Mesothelial cell of epicardium (in vitro differentiated cells): ENCODE measurements at places on chromosomes 4 and X. TPM values are rescaled to one million over a fixed set of nuclear protein-coding genes. Genes with fewer than 3 reads are reported as not detected.
A peak's percentile ranks its signal among the peaks of the same experiment; 100 is the strongest.

DNA sequence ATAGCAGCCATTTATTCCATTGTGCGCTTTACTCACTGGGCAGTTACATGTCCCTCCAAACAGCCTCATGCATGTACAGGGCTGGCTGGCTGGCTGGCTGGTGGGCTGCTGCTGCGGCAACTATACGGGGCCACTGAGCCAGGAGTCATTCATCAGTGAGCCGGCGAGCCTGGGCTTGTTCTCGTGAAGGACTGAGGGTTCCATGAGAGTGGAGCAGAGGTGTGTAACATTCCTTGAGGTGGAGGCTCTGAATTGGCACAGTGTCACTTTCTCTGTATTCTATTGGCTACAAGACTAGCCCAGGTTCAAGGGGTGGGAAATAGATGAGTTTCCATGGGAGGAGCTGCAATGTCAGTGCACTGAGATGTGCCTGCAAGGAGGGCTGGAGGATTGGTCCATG is 89.1 kb downstream of the ARHGAP10 start:
- no peak overlapping the region for H3K4me3 ChIP-seq
- peaks cover 44% of the 10 kb centered on the region for H3K4me1 ChIP-seq
- H3K27ac ChIP-seq: no peak overlapping the region
- DNase-seq: no peak
- H3K36me3 ChIP-seq: peaks cover 9% of the 10 kb centered on the region

DNA sequence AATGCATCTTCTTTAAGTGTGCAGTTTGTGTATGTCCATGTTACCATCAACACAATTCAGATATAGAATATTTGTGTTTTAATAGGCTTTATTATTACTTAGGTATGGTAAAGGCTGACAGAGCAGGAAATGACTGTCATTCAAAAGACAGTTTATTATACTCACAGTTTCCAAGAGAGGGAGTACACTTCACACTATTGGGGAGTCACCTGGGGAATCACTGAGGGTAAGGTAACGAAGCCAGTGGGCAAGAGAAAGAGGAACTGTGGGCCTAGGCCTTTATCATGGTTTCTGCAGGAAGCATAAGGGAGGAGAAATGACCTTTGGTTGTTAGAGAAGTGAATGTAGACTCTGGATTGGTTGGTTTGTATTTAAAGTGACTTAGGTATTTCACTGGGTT is 235.1 kb upstream of the HCCS start:
- no peak for DNase-seq
- no peaks in the 10 kb centered on the region for H3K27me3 ChIP-seq
- no peak overlapping the region for H3K27ac ChIP-seq
- H3K4me3 ChIP-seq: no peak overlapping the region
- no peaks in the 10 kb centered on the region for H3K4me1 ChIP-seq
- no peaks in the 10 kb centered on the region for H3K36me3 ChIP-seq

The RAB39B gene
- total RNA-seq: 1.6 to 1.9 TPM (median 1.7 TPM) in 3 replicates

DNA sequence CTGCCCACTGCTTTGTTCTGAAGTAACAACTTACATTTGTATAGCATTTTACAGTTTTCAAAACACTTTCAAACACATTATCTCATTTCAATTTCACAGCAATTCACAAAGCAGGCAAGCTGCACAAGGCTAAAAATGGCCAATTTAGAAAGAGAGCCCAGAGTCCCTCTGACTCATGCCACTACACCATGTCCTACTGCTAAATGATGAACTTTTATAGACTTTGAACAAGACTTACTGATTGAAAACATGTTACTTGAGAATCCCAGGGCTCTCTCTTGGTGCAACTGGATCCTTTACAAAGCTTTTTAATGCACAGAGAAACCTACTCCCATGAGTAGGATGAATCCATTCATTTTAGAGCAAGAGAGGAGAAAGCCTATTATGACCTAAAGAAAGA is 5.8 kb upstream of the G3BP2 start:
- peaks cover 3% of the 10 kb centered on the region for H3K4me1 ChIP-seq
- no peaks in the 10 kb centered on the region for H3K36me3 ChIP-seq
- H3K27ac ChIP-seq: no peak overlapping the region
- no peak overlapping the region for H3K4me3 ChIP-seq
- no peaks in the 10 kb centered on the region for H3K27me3 ChIP-seq
- no peak for DNase-seq

DNA sequence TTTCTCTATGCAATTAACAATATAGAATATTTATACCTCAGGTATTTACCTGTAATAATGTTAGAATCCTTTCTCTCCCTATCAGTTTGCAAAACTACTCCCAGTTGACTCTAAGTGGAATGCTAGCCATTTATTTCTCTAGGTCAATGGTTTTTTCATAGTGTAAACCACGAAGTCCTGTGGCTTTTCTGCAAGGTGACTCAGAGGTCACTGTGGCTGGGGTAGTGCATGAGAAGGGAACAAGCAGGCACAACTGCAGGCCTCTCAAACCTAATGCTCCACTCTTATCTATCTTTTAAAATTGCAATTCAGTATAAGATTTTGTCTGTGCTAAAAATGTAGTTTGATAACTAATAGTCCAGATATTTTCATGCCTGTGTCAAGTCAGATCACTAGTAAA is 159.4 kb downstream of the ANTXR2 start:
- H3K36me3 ChIP-seq: peaks cover 18% of the 10 kb centered on the region
- peaks cover 20% of the 10 kb centered on the region for H3K4me1 ChIP-seq
- H3K4me3 ChIP-seq: no peak overlapping the region
- no peaks in the 10 kb centered on the region for H3K27me3 ChIP-seq

- no peaks in the 10 kb centered on the region for H3K4me1 ChIP-seq
- no peaks in the 10 kb centered on the region for H3K36me3 ChIP-seq
- H3K4me3 ChIP-seq: no peak overlapping the region
- DNase-seq: no peak
- H3K27me3 ChIP-seq: no peaks in the 10 kb centered on the region
These were observed 59.3 kb upstream of the NDP start for GRCh38 chrX:44032479-44032878.

GRCh38 chr4:13036841-13037240 is 447.3 kb downstream of the RAB28 start:
- no peak for DNase-seq
- no peaks in the 10 kb centered on the region for H3K27me3 ChIP-seq
- no peaks in the 10 kb centered on the region for H3K36me3 ChIP-seq
- no peak overlapping the region for H3K27ac ChIP-seq
- no peak overlapping the region for H3K4me3 ChIP-seq
- no peaks in the 10 kb centered on the region for H3K4me1 ChIP-seq

DNA sequence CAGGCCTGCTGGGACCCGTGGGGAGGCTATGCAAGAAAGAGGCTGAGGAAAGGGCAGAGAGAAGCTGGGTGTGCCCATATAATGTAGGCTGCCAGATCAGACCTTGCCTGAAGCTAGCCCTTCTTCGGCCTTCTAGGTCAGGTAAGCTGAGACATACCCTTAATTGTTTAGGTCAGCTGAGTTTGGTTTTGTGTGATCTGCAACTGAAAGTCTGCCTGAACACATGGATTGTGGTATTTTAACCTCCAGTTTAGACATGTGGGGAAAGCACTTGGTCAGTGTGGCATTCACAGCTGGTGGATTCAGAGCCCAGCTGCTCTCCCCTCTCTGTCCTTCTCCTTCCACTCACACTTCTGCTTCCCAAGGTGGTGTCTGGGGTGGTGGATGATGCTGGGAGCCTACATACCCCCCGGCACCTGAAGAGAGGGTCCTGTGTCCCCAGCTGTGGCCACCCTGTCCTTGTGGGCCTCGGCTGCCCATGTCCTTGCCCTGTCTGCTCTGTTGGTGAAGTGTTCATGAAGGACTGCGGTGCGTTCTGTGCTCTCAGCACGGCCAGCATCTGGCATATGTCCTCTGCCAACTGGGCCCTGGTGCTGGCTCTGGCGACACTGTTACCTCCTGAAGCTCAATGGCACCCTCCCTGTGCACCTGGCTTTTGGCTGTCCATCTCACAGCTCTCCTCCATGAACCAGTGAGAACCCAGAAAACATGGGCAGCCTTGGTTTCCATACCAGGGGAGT is 82.1 kb downstream of the NAT8L start:
- H3K4me1 ChIP-seq: peaks cover 7% of the 10 kb centered on the region
- peaks cover 8% of the 10 kb centered on the region for H3K36me3 ChIP-seq
- H3K27me3 ChIP-seq: no peaks in the 10 kb centered on the region
- H3K27ac ChIP-seq: no peak overlapping the region

The APELA gene
- total RNA-seq: 0.56 to 1.0 TPM (median 0.58 TPM) in 3 replicates

GRCh38 chr4:159047478-159048165 is 55.3 kb upstream of the RAPGEF2 start:
- no peak for DNase-seq
- H3K27me3 ChIP-seq: no peaks in the 10 kb centered on the region
- no peaks in the 10 kb centered on the region for H3K36me3 ChIP-seq
- peak overlapping the region; percentile 93 for H3K27ac ChIP-seq
- peaks cover 23% of the 10 kb centered on the region for H3K4me1 ChIP-seq

DNA sequence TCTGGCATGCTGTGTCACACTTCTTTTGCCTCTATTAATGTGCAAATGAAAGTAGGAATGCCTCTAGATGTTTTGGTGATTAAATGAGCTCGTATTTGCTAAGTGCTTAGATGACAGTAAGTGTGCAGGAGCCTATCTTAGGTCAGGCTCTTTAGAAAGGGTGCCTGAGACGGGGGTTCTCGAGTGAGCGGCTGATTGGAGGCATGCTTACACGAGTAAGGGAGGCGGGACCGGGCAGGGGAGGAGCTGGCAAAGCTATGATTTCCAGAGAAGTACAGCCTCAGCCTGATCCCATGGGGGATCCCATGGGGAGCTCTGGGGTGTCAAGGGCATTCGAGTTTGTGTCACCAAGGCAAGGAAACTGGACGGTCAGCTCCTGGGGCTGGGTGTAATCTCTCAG is 44.8 kb downstream of the CLDN34 start:
- H3K27ac ChIP-seq: no peak overlapping the region
- no peaks in the 10 kb centered on the region for H3K36me3 ChIP-seq
- H3K4me1 ChIP-seq: peaks cover 33% of the 10 kb centered on the region
- H3K27me3 ChIP-seq: no peaks in the 10 kb centered on the region

GRCh38 chrX:43688586-43688985 is 32.5 kb downstream of the MAOA start:
- DNase-seq: no peak
- peaks cover 22% of the 10 kb centered on the region for H3K4me1 ChIP-seq
- H3K4me3 ChIP-seq: no peak overlapping the region

The RASSF6 gene
- total RNA-seq: 1.3 to 1.8 TPM (median 1.5 TPM) in 3 replicates

DNA sequence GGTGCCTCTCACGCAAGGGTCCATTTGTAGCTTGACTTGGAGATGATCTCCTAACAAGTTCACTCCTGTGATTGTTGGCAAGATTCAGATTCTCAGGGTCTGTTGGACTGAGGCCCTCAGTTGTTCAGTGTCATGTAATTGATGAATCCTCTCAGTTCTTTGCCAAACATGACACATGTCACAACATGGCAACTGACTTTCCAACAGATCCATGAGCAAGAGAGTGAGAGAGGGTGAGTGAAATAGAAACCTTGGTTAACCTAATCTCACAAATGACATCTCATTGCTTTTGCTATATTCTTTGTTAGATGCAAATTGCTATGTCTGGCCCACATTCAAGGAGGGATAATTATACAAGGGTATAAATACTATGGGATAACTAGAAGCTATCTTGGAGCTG is 231.0 kb upstream of the PCDH10 start:
- no peaks in the 10 kb centered on the region for H3K27me3 ChIP-seq
- H3K27ac ChIP-seq: no peak overlapping the region
- no peaks in the 10 kb centered on the region for H3K4me1 ChIP-seq
- H3K36me3 ChIP-seq: no peaks in the 10 kb centered on the region

DNA sequence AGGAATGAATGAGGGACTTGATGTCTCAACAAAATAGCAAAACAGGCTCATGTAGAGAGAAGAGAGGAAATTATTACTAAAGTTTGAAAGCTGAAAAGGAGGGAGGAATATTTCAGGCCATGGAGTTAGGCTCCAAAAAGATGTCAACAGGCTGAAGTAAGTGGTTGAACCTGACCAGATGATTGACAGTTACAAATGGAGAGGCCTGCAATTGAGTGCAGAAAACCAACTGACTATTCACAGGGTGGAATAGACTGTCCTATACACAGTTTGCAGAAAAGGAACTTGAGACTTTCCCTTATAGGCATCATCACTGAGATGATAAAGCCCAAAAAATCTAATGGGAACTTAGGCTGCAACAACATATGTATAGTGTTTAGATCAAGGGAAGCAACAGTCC is 233.3 kb downstream of the AR start:
- peaks cover 4% of the 10 kb centered on the region for H3K4me1 ChIP-seq
- no peak for DNase-seq
- no peaks in the 10 kb centered on the region for H3K27me3 ChIP-seq
- H3K27ac ChIP-seq: no peak overlapping the region

- no peaks in the 10 kb centered on the region for H3K27me3 ChIP-seq
- H3K27ac ChIP-seq: no peak overlapping the region
- no peaks in the 10 kb centered on the region for H3K36me3 ChIP-seq
- H3K4me1 ChIP-seq: peaks cover 16% of the 10 kb centered on the region
These were observed 123.7 kb downstream of the CBLL2 start for GRCh38 chrX:22396408-22396807.

The KDM6A gene
- total RNA-seq: 64.2 to 69.7 TPM (median 67.5 TPM) in 3 replicates

DNA sequence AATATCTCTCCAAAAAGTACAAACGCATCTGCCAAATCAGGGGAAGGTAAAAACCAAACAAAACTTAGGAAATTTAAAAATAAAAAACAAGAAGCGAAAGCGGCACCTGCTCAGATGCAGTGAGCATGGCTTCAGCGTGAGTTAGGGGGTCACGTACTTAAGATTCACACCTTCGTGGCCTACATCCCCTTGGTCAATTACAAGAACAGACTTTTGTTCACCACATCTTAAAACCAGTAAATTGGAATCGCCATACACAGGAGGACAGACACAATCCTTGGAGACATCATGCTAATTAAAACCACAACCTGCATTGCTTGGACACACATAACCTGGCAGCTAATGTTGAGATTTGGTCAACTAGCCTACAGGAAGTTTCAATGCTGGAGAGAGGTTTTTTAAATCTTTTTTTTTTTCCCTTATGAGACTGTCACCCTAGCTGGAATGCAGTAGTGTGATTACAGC is 12.5 kb upstream of the SEL1L3 start:
- no peaks in the 10 kb centered on the region for H3K36me3 ChIP-seq
- H3K4me3 ChIP-seq: no peak overlapping the region
- no peak for DNase-seq
- H3K27me3 ChIP-seq: no peaks in the 10 kb centered on the region
- no peak overlapping the region for H3K27ac ChIP-seq

DNA sequence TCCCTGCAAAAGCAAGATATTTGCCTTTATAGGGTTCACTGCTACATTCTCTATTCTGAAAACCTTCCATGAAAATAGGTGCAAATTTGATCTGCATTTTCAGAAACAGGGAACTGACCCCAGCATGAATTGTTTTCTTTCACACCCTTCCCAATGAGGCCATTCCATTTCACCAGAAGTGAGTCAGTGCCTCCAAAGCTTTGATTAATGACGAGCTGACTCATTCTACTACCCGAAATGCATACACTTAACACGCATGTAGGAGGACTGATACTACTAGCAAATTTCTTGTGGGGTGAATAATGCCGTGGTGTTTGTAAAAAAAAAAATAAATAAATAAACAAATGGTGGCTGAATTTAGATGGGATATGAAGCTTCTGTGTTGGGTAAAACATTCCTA is 146.9 kb upstream of the FGF13 start:
- H3K36me3 ChIP-seq: no peaks in the 10 kb centered on the region
- no peak for DNase-seq
- no peak overlapping the region for H3K4me3 ChIP-seq

GRCh38 chr4:114752391-114753165 is 154.0 kb downstream of the UGT8 start:
- peaks cover 20% of the 10 kb centered on the region for H3K4me1 ChIP-seq
- H3K27me3 ChIP-seq: no peaks in the 10 kb centered on the region
- no peaks in the 10 kb centered on the region for H3K36me3 ChIP-seq
- no peak for DNase-seq
- H3K4me3 ChIP-seq: no peak overlapping the region
- H3K27ac ChIP-seq: no peak overlapping the region

- H3K36me3 ChIP-seq: no peaks in the 10 kb centered on the region
- no peak for DNase-seq
- peak overlapping the region; percentile 97 for H3K27ac ChIP-seq
- no peaks in the 10 kb centered on the region for H3K27me3 ChIP-seq
These were observed 1.5 kb upstream of the PAPSS1 start for GRCh38 chr4:107721436-107722100.
